ENCODE measurements at places on chromosomes 1 and 21.
A peak's percentile ranks its signal among the peaks of the same experiment; 100 is the strongest.

DNA sequence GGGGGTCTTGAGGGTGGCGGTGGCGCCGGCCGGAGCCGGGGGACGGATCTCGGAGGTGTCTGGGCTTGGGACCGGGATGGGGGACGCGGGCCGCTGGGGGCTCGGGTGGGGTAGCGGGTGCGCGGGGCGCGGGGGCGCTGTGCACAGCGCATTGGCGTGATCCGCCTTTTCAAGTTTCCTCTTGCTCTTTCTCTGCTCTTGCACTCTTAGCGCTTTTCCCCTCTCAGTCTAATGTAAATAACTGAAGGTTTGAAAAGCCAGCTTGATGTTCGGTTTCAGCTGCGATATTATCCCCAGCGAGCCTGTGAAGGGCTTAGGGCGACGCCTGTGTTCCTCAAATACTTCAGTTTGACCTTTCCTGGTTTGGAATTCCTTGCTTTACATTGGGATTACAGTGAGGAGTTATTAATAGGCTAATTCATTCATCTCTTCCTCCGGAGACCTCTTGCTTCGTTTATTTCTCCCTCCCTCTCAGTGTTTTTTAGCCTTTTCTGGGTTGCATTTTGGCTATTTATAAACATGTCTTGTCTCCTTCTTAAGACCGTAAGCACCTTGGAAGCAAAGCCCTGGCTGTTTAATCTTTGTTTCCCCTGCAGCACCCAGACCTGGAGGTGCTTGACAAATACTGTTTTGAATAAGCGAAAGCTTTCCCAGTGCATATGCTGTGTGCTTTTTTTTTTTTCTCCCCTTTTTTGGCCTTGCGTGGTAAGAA is 693 bp downstream of the RAB4A start:
- peak; percentile 18 for DNase-seq

DNA sequence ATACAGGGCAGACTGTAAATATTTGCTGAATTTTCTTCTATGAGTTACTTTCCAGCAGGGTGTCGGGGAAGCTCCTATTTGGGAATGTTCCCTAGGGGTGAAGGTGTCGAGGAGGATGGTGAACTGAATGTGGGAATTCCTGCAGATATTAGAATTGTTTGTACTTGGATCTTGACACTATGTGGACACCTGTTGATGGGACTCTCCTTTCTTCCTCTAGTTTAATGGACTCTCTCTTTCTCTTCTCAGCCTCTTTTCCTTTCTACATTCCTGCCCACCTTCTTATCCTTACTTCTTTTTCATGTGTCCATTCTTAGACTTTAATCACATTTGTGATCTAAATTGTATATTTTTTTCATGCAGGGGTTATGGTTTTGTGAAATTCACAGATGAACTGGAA is 14.0 kb downstream of the TRNAU1AP start:
- DNase-seq, result no peak

GRCh38 chr1:179954493-179955286 is at the start of gene CEP350:
CEP350 (plus strand) TSS chr1:179954810; CDS start chr1:179986182, 31,372 bp downstream.
- peak; percentile 99 for DNase-seq

DNA sequence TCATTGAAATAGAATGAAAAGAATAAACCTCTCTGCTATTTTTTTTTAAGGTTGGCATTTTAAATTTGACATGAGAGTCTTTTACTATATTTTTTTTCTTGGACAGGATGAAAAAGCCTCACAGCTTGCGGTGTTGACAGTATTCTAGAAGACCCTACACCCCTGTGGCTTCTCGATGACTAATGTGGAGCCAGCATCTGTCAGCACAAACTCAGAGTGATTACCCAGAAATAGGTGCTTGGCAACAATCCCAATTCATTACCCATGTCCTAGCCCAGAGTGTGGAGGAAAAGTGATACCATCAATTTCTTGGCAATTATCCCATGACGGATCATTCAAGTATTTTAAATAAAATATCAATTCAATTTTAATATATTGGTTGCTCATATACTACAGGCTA is 186.8 kb upstream of the MAP1LC3C start:
- DNase-seq, result no peak

DNA sequence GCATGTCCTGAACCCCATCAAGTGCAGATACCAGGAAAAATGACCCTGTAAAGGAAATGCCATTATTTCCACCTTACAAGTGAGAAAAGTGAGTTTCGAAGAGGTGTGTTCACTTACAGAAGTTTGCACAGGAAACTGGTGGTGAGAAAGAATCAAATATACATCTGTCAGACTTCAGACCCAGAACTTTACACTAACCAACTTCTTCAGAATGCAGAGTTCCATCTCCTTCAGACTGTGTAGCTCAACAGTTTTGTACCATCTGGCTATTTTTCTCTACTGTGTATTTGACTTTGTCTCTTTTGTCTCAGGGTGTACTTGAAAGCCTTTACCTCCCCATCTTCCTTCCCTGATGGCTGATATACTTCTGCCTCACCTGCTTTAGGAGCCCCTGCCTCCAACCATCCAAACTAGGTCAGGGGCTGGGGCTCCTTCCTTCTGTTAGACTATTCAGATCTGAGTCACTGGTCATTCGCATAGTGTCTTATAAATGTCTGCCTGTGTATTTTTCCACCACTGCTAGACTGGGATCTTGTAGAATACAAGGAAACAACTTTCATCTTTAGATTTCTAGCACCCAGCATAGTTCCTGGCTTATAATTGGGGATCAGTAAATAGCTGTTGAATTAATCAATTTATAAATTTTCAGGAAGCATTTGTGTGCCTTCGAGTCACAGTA is 247.9 kb downstream of the FGGY start:
- DNase-seq, result no peak

- DNase-seq, result no peak
Observed at GRCh38 chr1:152757747-152758146, at the start of gene KPRP. KPRP (plus strand) TSS chr1:152758025; CDS start chr1:152759589, 1,564 bp downstream.

- DNase-seq, result no peak
Observed at GRCh38 chr1:3033040-3033789, 11.9 kb downstream of the ACTRT2 start.

- DNase-seq, result no peak
Observed at GRCh38 chr1:206722751-206723461, 38.2 kb downstream of the MAPKAPK2 start.

DNA sequence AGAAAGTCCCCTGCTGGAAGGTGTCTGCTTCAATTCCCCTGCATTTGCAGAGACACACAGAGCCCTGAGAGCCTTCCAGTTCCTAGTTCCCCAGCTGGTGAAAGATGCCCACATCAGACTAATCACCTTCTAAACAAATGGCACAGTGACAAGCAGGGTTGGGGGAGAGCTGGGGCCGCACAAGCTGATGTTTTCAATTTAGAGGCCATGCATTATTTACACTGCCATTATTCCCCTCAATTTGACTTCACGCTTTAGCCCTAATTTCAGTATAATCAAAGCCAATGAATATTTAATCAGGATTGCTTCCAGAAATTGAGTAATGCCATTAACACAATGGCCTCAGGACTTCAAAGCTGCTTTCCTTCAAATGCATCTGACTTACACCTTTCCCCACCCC is 81.5 kb downstream of the BEND5 start:
- DNase-seq, result no peak

- no peak for DNase-seq
Observed at GRCh38 chr1:234776256-234776875, 166.4 kb upstream of the IRF2BP2 start.

DNA sequence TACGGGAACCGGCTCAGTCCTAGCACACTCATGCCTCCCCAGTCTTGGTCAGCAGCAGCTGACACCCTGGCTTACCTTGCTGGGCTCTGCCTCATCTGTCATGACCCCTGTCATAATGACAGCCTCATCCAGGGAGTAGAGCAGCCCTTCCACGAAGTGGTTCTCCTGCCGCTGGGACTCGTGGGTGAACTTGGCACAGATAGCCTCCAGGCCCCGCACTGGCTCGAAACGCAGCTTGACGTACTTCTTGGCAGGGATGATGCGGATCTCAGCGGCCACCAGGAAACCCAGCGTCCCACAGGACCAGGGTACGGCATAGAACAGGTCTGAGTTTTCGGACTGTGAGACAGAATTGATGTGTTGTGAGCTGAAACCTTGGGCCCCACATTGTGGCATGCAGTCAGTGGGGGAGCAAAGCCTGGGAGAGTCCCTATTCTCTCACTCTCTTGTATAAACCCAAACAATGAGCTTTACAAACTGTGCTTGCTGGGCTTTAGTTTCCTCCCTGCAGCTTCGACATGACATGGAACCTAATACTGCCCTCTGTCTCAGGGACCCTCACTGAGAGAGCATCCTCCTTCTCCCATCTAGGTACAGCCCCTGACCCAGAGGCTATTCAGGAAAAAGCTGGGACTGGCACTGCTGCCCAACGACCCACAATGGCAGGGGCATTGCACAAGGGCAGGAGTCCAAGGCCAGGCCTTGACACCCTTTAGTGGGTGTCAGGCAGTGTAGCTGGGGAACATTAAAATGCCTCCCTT is 15.5 kb downstream of the DHCR24 start:
- DNase-seq, result no peak

GRCh38 chr21:25371841-25372425 is 235.3 kb downstream of the MRPL39 start:
- DNase-seq, result no peak

- DNase-seq, result no peak
Observed at GRCh38 chr21:36310016-36310415, 10.0 kb upstream of the MORC3 start.

DNA sequence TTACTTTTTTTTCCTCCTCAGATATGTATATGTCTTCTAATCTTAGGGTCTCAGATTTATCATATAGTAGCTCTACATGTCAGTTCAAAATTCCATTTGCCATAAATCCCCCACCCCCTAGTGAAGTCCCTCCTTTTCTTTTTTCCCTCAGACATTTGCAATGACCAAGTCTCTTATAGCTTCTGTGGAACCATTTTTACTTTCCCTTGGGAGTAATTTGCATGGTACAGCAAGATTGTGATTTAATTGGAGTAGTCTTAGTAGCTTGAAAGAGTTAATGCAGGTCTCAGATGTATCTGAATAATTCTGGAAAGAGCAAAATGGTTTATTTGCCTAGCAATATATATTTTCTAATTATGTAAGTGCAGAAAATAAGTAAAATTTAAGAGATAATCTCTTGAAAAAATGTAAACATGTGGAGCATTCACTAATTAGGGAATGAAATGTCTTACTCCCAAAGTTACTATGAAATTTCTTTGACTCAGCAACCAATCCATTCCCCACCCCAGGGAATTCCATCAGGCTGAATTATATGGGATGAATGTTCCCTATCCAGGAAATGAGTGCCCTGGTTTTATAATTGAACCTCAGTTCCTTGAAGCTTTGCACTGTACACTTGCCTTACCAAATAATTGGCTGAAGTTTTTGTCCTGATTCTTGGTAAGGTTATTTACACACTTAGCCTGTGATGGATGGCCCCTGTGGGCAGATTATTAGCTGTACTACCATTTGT is 267.0 kb downstream of the DNM3 start:
- DNase-seq, result no peak

DNA sequence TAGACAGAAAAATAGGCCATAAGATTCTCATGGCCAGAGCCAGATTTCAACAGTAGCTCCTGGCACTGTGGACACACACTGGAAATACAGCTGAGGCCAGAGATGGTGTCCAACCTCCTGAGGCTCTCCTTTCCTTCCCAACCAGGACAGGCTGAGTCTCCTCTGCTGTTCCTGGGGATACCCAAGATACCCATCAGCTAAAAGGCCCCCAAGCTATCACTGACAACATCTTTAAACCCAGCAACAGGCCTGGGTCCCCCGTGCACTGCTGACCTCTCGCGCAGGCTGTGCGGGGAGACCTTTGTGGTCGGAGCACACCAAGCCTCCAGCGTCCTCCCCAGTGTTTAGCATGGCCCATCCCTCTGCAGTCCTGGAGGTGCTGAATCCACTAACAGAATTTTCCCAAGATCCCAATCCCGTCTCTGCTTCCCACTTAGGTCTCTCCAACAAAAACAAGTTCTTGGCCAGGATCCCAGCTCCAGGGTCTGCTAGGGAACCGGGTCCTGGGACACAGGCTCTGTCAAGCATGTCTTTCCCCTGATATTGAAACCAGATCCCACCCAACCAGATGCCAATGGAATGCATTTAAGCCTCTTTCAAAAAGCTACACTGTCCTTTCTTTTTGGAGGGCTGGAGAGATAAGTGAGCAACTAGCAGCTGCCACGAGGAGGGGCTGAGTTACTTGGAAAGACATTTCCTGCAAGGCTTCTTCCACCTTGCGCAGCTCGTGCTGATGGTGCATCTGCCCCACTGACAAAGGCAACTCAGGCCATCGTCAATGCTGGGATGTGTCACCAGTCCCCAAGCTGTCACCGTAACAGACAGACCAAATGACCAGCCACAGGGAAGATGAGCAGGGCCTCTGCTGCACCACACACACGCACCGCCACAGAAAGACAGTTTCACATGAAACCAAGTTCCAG is 73.2 kb downstream of the BCAR3 start:
- DNase-seq, result peak; percentile 83

- peak; percentile 1 for DNase-seq
Observed at GRCh38 chr21:42964546-42965210, 9.7 kb upstream of the PKNOX1 start.

DNA sequence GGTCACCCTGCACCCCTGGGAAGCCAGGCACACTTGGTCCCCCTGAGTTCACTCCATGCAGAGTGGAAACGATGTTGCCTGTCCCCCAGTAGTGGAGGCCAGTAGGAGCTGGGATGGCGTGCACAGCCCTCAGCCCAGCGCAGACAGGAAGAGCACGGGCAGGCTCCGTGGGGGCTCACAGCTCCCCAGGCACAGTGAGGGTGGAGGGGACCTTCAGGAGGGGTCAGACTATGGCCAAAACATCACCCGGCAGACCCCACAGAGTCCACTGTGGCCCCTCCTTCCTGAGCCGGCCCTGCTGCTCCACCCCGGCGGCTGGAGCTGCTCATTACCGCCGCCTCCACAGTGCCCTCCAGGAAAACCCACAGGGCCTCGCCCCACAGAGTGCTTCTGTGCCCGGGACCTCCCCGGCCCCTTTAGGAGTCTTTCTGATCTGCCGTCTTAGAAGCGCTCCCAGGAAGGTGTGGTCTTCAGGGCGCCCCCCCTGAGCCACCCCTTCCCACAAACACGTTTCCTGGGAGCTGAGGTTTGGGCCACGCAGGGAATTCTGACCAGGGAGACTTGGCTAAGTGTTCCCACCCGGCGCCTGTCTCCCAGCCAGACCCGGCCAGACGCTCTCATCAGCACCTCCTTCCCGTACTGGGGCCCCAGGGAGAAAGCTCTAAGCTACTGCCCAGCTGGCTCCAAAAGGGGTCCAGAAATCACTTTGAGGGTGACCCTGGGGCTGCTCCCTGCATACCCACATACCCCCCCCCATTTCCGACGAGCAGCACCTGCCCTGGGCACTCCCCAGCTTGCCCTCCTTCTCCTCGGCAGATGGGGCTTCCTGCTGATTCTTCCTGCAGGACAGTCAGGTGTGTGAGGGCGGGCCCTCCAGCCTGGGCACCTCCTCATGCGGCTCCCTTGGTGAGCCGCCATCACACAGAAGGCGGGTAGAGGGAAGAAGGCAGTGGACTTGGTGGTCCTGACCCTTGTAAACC is 38.8 kb downstream of the RIPK4 start:
- no peak for DNase-seq

GRCh38 chr1:53074313-53075154 is 12.5 kb downstream of the PODN start:
- no peak for DNase-seq
